ENCODE measurements at places on chromosomes 11 and 22.
A peak's percentile ranks its signal among the peaks of the same experiment; 100 is the strongest.

- DNase-seq, result no peak
These were observed 8.7 kb downstream of the CCDC83 start for GRCh38 chr11:85863855-85864254.

GRCh38 chr11:3243880-3244279, 11.7 kb upstream of the MRGPRE start:
- no peak for DNase-seq

GRCh38 chr22:33224841-33225240, 166.7 kb upstream of the SYN3 start:
- no peak for DNase-seq

DNA sequence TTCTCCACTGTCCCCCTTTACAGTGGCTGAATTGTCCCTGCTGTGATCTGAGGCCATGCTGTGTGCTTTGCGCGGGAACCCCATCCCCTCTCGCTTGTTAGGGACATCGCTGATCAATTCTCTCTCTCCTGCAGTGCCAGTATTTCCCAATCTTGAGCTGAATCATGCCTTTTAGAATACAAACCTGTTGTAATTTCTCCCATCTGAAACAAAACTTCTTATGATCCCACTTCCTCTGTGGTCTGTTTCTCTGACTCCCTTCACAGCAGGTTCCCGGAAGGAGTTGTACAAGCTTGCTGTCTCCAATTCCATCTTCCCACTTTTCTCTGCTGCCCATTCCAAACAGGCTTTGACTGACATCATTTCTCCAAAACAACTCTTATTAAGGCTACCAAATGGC, 16.8 kb downstream of the ADAMTS15 start:
- no peak for DNase-seq

DNA sequence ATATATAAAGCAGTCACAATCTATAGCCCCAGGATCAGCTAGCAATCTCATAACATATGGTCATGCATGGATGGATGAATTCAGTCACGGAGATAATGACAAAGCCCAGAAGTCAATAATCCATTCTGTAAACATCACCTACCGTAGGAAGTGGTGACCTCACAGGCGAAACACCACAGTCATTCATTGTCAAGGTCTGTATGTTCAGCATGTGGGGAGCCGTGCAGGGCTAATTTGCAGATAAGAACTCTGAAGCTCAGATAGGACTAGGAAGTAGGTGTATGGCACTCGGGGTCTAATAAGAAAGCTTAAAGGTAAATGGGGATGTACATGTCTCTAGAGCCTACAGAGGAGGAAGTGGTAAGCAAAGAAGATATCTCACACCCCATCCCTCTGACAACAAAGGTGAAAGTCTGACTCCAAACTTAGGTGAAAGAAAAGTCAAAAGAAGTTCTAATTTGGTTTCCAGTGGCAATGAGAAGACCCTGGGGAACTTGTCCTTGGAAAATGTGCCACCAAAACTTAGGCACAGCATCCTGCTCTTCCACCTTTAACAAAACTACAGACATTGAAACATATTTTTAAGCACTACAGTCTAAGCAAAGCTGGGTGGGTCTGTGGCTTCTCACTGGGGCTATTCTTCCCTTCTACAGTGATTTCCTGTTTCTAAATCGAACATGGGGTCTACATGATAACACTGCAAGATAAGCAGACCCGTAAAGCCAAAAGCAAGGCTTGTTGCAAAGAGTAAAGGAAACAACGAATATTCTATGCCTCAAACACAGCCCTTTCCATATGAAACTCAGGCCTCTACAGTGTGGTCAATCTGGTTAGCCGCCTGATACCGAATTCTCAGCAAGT, 5.2 kb downstream of the CRTAM start:
- DNase-seq, result peak; percentile 23

DNA sequence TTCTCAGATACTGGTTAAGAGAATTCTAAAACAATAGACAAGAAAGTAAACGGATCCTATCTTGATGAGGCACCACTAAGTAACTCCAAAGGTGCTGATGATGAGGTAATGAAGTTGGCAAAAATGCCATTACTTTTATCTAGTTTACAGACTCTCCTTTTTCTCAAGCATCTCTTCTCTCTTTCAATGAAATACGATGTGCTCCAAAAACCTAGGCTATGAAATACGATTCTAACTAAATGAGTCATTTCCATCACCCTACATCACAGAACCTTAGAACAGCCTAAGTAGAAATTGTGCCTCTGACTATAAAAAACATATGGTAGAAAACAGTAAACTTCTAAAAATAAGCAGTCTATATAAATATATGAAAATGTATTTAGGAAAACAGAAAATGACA, 58.9 kb upstream of the ARHGAP32 start:
- no peak for DNase-seq

GRCh38 chr22:21022507-21022906, 7.5 kb downstream of the P2RX6 start:
- DNase-seq, result no peak

- DNase-seq, result no peak
These were observed 50.1 kb downstream of the FBLN1 start for GRCh38 chr22:45552580-45553350.

DNA sequence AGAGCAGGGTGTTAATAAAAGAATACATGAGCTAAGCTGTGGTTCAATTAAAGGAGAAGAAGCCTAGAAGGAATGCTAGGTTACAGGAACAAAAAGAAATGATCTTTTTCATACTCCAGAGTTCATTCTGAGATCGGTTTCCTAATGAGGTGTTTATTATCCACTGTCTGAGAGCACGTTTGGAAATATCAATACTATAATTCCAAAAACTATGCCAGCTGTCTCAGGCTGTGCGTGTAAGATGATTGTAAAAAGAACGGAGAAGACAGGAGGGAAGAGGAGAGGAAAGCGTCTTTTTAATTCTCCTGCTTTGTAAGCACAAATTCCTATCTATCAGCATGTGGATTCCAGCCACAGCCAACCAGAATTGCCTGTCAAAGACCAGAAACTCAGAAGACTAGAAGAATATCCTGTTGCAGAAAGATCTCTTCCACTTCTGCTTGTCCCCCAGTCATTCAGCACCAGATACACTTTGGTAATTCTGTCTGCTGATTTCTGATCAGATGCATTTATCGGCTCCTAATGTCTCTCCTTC, 25.7 kb downstream of the APOL5 start:
- DNase-seq, result no peak

- no peak for DNase-seq
These were observed 57.2 kb downstream of the SIK2 start for GRCh38 chr11:111659201-111660115.

DNA sequence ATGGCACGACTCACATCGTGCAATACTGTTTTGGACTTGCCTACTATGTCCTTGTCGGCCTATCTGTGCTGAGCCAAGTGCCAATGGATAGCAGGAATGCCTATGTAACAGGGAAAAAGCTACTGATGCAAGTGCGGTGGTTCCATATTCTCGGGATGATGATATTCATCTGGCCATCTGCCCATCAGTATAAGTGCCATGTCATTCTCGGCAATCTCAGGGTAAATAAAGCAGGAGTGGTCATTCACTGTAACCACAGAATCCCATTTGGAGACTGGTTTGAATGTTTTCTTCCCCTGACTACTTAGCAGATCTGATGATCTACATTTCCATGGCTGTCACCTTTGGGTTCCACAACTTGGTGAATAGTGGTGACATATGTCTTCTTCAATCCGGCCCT, 20.1 kb downstream of the OOSP3 start:
- DNase-seq, result no peak

DNA sequence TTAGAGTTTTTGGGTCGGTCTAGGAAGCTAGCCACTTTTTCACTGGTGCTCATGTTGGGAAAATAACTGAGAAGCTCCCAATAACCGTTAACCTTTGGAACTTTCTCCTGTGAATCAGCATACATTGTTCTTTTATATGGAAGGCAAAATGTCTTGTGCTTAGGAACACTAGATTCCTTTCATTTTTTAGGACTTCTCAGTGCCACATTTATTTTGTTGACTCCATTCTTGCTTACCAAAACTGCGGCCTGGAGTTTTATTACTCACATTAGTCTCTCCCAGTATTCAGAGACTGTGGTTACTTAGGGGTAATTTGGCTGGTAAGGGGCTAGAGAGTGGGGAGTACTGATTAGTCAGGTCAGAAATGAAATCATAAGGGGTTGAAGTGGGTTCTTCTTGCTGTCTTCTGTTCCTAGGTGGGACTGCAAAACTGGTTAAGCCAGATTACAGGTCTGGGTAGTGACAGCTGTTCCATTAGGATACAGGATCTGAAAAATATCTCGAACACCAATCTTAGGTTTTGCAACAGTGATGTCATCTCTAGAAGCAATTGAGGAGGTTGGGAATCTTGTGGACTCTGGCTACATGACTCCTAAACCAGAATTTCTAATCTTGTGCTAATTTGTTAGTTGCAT, 631.4 kb upstream of the LUZP2 start:
- DNase-seq, result no peak

DNA sequence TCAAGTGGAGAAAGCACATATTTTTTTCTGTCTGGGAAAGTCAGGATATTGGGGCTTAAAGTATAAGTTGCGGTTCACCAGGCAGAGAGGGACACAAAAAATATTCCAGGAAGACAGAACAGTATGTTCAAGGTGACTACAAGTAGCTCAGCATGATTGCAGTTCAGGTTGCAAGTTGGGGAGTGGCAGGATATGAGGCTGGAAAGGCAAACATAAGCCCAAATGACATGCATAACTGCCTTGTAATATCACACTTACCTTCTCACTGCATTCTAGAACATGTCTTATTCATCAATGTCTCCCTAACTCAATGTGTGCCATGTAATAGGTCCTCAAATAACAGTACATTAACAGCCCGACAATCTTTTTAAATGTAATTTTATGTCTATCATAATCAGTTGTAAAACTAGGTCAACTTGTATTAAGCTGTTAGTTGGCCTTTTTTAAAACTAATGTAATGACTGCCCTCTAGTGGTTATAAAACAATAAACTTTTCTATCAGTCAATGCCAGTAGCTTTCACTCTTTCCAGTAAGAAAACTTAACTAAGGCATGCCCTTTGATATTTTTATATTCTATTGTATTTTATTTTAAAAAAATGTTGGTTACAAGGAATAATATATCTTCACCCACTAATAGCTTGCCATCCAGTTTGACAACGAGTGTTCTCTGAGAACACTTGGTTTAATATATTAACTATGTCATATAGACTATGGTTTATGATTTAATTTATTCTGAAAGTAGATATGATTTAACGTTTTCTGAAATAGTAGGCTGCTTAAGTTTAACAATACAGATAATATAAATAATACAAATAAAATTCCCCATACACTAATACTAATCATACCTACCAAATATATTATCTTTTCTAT, 39.4 kb upstream of the CFAP300 start:
- peak; percentile 39 for DNase-seq

DNA sequence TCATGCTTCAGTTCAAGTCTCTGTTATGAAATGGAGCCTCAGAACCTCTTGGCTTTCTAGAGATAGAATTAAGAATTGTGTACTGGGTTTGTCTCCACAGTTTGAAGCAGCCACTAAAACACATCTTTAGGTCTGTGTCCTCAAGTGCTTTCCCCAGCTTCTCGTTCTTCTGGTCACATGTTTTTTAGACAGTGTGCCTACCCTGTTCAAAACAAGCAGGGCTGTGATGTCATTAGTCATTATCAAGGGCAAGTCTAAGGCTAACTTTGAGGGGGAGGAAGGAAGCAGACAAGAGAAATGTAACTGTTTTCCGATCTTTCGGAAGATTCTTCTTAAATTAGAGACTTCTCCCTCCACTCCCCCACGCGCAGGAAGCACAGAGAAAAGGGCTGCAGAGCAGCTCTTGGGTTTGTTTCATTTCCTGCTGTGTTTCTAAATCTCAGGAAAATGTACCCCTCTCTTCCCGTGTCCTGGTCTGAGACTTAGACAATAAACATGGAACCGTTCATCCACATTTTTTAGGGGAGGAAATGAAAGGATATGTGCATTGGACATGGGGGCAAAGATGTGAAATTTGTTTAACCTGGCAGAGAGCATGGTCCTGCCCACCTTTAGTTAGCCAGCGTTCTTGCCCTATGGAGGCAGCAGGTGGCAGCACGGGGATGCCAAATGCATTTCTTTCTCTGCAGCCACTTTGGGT, 3.1 kb downstream of the AKIP1 start:
- DNase-seq, result peak; percentile 41

- DNase-seq, result no peak
These were observed 257.7 kb upstream of the PLET1 start for GRCh38 chr11:112518371-112518770.

DNA sequence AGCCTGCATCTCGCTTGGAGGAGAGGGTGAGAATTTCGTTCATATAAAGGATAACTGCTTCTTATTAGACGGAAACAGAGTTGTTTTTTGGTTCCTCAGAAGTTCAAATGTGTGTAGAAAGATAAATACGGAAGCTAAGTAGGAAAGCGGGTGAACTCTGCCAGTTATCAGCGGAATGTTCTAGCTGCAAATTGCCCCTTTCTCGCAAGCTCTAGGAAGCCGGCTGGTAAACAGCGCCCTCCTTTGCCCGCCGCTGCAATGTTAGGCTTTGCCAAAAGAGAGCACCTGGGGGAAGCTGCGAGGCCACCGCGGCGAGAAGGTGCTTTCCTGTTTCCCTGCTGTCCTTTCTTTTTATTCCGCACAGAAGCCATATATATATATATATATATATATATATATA, 67.0 kb downstream of the IGLL5 start:
- peak; percentile 8 for DNase-seq

DNA sequence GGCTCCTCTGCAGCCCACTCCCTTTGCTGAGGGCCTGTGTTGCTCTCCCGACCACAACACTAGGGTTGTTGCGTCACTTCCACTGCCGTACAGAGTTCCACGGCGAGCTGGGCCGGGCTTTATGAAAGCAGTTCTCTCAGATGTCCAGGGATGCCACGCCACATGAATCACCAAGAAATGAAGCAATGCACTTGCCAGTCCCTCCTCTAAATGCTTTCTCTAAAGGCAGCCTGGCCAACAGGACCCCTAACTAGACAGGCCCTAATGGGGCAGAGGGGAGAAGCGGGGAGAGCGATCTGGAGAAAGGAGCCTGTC, 188.7 kb downstream of the CTTN start:
- no peak for DNase-seq

GRCh38 chr11:56013805-56014204, 13.6 kb upstream of the OR5AS1 start:
- DNase-seq, result no peak

DNA sequence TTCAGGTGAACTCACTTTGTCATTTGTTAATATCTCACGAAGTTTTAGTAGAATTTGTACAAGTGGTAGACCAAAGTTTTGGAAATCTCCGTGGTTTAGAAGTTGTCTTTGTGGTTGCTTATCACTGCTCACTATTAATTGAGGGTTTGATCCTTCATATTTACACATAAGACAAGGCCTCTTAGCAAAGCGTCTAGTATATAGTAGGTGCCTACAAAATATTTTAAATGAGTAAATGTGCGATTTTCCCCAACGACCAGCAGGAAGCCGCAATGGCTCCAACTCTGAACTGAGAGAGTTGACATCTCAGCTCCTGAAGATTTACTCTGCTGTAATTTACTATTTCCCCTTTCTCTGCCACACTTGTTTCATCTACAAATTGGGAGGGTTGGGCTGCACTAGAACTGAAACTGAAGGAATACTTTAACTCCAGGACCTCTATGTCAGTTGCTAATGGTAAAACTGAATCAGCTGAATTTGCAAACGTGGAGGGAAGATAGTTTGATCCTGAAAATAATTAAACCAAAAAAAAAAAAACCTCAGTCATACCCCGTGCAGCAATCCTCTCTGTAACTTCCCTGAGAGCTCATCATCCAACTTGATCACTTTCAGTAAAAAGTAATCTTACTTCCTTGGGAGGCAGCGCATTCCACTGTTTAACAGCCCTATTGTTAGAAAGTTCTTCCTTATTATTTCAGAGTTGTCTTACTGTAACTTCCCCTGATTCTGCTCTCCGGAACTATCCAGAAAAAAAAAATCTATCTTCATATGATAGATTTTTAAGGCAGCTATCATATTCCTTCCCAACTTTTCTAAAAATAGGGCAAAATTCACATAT, 1.3 kb upstream of the SBF2 start:
- DNase-seq, result no peak

GRCh38 chr11:118247041-118247440, 5.1 kb downstream of the MPZL3 start:
- no peak for DNase-seq
